ENCODE measurements at places on chromosomes 16 and 17. TPM values are rescaled to one million over a fixed set of nuclear protein-coding genes. Genes with fewer than 3 reads are reported as not detected.
A peak's percentile ranks its signal among the peaks of the same experiment; 100 is the strongest.

The BTBD17 gene
- not detected for total RNA-seq

DNA sequence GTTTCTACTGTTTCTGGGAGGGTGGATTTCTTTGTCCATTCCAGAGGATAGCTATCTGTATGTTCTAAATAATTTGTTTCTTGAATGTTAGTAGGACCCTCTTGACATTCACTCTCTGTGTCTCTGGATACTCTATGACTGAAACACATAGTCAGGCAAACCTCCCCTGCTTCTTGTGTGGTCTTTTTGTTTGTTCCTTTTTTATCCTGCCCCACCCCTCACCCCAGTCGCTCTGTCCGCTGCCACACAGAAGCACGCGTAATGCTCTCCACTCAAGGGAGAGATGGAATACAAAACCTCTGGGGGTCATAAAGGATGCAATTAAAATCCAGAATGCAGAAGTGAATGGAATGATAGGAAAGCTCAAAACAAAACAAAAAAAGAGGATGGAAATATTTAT, 253.1 kb downstream of the RBFOX1 start:
- DNase-seq: no peak

The CD7 gene
- 1.5 TPM for total RNA-seq

- DNase-seq: no peak
Observed at GRCh38 chr16:71771571-71771970, 37.1 kb downstream of the AP1G1 start.

The CES1 gene
- 0.39 TPM for total RNA-seq

DNA sequence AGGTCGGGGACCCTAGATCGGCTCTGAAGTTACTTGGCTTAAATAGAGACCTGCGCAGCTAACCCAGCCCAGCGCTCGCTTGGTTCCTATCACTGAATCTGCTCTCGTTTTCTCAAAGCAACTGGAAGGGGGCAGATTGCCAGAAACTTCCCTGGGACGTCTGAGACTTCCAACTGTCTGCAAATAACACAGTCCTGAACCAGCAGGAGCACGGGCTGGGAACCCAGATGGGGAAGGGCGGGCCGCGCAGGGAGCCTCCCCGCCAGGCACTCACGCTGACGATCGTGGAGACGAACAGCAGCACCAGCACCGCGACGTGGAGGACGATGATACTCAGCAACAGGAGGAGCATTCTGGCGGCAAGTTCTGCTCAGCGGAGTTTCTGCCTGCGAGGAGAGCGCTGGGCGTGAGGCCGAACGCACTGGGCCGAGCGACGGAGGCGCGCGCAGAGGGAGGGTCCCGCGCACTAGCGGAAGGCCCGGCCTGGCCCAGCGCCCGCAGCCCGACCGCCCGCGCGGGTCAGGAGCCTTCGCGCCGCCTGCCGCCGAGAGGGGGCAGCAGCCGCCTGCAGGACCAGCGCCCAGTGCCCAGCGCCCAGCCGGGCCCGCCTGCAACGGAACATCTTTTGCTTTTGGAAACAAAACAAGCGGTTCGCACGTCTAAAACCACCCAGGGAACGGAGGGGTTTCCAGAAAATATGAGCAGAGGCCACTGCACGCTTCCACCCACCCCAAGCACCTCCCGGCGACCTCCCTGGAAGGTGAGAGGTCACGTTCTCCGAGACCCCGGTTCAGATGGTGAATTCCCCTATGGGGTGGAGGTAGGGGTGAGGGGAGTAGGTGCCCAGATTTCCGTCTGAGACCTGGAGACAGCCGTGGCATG, 4.5 kb downstream of the PMP22 start:
- peak; percentile 67 for DNase-seq

The CDK5R1 gene
- total RNA-seq: 2.5 TPM

GRCh38 chr17:74779501-74779900, 3.4 kb upstream of the NAT9 start:
- no peak for DNase-seq

DNA sequence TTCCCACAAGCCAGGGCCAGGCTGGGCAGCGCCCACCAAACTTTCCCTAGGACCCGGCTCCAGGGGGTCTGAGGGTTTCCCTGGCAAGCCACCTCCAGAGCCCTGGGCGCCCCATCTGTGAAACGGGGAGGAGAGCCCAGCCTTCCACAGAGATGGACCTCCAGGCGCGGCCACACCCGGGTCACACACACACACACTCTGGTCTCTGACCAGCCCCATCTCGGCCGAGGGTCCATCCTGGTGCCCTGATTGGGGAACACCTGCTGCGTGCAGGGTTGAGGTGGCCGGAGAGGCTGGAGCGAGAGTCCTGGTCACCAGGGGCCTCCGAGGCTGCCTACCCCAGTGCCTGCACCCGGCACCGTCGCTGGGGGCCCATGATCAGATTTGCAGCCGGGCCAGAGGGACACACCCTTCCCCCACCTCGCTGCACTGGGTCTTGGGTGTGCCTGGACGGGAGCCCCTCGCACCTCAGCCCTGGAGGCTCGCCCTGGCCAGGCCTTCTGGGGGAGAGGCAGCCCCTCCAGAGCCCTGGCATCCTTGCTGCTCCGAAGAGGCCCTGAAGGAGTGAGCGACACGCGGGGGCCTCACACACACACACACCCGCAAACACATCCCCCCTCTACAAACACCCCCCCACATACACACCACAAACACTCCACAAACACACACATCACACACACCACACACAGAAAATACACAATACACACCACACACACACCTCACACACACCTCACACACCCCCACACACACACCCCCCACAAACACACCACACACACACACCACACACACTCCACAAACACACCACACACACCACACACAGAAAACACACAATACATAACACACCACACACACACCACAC, 29.7 kb downstream of the SLC25A10 start:
- DNase-seq: no peak

DNA sequence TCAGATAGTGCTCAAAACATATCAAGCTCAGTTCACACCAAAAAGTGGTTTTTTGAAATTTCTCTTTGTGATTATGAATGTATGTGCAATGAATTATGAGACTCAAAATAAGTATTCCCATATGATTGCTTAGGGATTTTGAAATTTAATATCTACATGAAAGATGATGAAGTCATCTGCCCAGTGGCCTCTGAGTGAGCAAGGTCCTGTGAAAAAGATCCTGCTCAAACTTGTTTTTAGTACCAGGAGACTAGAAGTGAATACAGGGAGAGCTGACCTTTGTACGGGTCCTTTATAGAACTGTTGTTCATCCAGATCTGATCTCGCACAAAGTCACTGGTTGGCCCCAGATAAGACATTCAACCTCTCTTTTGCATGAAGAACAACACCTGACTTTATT, 151.9 kb upstream of the MAF start:
- no peak for DNase-seq

DNA sequence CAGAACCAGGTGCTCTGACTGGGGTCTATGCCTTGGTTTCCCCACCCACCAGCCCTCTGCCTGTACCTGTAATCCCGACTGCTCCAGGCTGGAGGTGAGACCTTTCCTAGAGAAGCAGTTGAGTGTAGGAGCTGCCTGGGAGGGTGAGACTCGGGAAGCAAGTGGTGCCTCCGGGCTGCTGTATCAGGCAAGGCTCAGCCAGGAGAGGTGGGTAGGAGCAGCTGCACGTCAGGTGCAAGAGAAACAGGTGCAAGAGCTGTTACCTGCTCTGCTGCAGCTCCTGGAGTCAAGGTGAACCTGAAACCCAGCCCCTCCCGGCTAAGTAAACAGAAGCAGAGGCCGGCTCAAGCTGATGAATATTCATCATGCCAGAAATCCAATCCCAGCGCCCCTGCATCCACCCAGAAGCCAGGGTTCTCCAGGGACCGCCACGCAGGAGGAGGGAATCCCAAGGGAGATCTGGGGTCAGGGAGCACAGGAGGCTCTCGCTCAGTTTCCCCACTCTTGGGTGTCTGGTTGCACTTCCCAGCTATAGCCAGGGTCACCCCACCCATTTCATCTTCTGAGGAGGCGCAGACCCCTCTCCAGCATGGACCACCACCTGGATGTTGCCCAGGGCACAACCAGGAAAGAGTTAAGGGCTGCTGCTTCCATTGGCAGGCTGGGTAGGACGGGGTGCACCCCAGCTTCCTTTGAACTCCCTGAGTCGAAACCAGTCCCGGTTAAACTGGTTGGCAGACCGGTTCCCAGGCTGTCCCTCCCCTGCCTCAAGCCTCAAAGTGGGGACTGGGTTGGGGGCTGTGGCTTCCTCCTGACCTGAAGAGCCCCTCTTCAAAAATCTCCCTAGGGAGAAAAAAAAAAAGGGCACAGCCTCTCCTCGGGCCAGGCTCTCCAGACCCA, at the start of gene PRR15L:
PRR15L (minus strand) TSS at position 293 of the 900 bp plus-strand sequence. CDS start 4,649 bp downstream, outside the sequence.
- no peak for DNase-seq

All from H4 (cell line).